ENCODE measurements at places on chromosomes 2 and 18.

DNA sequence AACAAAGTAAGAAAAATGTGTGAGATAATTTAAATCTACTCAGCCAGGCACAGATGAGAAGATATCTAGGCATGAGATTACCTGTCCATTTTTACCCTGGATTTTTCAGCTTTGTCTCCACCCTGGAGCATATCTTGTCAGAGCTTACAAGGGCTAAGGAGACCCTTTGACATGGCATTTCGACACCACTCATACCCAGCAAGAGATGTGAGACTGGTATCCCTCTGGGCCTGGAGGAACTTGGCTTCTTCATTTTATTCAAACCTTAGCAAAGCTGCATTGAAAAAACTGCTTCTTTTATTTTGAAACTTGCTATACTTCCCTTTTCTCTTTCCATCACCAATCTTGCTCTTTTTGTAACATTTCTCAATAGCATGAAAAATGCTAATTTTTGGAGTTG is 194.9 kb upstream of the HNMT start:
- no peak for DNase-seq

DNA sequence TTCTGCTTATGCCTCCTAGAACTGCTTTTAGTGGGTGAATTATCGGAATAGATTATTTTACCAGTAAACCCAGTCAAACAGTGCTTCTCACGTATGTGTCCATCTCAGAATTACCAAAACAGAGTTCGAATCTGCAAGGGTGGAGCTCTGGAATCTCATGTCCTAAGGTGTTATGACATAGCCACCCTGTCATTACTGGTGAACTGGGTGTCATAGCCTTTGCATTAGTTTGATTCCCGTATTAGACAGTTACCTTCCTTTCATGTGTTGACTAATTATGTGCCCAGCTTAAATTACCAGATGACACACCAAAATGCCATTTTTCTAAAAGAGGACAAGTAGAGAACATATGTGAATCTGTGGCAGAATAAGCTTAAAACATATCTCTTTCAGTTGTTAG is 15.2 kb upstream of the KCNJ13 start:
- no peak for DNase-seq

DNA sequence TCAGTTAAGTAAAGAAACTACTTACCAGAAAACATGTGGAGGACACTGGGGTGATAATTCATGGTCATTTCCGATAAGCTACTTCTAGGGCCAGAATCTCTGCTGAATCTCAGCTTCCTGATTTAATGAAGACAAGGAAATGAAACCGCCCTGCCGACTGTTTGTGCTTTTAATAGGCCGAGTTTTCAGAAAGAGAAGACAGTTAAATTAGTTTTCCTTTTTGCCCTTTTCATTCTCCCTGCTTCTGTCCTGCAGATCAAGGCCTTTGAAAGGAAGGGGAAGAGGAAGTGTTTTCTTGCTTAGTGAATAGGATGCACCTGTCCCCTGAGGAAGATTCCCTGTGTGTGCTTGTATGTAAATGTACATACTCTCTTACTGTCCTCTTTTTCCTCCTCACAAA is 126.6 kb downstream of the SH3RF3 start:
- DNase-seq: no peak

DNA sequence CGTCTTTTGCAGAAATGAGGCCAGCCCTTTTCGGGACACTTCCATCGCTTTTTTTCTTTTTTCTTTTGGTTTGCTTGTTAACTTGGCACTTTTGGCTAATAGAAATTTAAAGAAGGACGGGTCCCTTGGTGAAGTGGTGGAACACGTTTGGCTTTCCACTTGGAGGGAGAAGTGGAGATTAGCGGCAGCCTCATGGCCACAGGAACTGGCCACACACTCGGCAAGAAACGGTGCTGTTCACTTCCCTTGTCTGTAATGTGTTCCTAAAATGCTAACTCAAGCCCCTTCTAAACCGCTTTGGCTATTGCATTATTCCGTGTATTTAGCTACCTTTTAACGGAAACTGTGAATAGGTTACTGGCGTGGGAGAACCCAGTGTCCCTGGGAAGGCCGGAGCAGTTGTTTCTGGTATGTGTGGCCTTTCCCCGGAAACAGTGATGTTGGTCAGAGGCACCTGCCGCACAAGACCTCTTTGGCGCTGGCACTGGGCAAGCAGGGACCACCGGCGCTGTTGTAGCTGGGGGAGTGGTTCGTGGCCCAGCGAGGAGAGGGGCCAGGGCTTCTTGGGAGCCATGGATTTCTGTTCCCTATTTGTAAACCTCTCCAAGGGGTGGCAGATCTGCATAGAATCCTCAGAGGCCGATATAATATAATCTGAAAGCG is 981 bp downstream of the RAMP1 start:
- DNase-seq: no peak

DNA sequence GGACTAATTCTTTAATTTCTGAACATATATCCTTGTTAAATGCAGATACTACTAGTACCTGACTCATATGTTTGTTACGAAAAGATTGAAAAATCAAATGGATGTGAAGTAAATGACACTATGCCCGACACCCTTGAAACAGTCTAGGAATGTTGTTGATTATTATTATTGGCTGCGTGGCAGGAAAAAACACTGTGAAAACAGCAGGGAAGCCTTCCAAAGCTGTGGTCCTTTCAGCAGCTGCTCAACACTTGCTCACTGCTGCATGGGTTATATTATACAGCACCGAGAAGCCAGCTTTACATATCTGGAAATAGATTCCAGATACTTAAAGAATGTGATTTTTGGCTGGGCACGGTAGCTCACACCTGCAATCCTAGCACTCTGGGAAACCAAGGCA is 26.5 kb downstream of the CRYGD start:
- DNase-seq: no peak

GRCh38 chr2:201203916-201204654 is 21.1 kb downstream of the CASP10 start:
- no peak for DNase-seq

DNA sequence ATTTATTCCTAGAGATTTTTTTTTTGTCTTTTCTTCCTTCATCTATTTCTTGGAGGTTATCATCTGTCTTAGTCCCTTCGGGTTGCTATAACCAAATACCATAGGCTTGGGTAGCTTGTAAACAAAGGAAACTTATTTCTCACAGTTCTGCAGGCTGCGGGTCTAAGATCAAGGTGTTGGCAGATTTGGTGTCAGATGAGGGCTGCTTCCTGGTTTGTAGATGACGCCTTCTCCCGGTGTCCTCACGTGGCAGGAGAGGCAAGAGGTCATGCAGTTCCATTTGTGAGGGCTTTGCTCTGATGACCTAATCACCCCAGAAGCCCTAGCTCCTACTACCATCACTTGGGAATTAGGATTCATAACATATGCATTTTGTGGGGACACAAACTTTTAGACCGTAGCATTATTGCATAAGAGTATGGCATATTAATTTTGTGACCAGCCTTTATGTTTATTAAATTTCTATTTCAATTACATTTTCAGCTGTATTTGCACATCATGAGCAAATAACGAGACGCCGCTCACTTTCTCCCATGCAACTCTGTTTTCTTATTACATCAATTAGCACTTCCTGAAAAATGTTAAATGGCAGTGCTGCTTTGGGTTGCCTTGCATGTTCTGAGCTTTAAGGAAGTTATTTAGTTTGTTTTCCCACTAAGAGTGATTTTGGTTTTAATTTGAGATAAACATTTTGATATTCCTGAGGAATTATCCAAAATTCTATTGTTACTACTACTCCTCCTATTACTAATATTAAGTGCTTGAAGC is 246.4 kb upstream of the HDAC4 start:
- no peak for DNase-seq

- DNase-seq: no peak
Observed at GRCh38 chr2:49248506-49248905, 94.2 kb upstream of the FSHR start.

GRCh38 chr2:156517419-156517818 is 81.2 kb downstream of the GPD2 start:
- no peak for DNase-seq

- no peak for DNase-seq
Observed at GRCh38 chr2:1979138-1979537, 234.8 kb upstream of the PXDN start.

GRCh38 chr2:149365931-149366583 is 35.7 kb downstream of the LYPD6 start:
- DNase-seq: no peak

DNA sequence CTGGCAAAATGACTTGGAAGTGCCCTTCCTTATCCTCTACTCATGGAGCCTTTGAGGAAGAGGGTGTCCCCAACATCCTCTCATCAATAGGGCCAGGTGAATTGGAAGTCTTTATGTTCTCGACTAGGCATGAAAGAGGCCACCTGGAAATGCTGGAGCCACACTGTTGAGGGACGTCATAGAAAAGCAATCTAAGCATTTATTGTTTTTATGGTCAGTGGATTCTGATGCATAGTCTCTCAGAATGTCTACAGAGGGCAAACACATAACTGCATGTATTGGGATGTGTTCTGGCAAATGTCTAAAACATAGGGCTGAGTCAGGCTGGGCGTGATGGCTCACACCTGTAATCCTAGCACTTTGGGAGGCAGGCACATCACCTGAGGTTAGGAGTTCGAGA is 246.6 kb upstream of the SP5 start:
- DNase-seq: no peak

DNA sequence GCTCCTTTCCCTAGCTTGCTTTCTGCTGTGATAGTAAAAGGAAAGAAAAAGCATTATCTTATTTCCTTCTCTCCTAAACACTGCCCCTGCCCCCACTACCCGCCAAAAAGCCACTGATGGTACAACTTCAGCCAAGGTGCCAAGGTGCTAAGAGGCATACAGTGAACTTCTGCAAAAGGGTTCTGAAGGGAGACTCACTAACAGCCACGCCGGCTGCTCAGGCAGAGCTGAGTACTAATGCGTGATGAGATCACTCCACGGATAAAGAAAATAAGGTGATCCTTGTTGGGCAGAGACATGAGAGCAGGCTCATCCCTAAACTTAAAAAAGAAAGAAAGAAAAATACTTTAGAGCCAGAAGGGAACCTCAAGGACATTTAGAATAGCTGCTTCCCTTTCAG is 60.5 kb upstream of the PXDN start:
- no peak for DNase-seq

DNA sequence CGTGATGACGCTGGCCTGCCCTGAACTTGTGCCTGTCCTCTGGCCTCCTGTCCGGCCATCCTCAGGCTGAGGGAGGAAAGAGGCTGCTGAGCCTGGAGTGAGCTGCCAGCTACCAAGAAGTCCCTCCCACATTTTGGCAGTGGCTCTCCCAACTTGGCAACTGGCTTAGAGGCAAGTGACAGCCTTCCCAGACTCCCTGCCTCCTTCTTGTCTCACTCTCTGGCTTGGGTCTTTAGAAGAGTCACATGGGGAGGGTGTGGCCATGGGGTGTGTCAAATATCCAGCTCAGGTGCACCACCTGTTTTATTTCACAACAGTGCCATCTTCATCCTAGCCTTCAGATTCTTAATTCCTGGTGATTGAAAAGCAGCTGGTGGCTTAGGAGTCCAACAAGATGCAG is 222.9 kb downstream of the PRKCE start:
- DNase-seq: no peak

- no peak for DNase-seq
Observed at GRCh38 chr2:119782308-119783027, 22.7 kb downstream of the PTPN4 start.

GRCh38 chr18:23053776-23054457 is 81.4 kb upstream of the CABLES1 start:
- DNase-seq: no peak

GRCh38 chr2:121721926-121722325 is 14.7 kb downstream of the NIFK start:
- no peak for DNase-seq

- no peak for DNase-seq
Observed at GRCh38 chr2:212726403-212726802, 187.8 kb upstream of the ERBB4 start.

GRCh38 chr2:191222952-191223351 is 22.3 kb upstream of the MYO1B start:
- no peak for DNase-seq

DNA sequence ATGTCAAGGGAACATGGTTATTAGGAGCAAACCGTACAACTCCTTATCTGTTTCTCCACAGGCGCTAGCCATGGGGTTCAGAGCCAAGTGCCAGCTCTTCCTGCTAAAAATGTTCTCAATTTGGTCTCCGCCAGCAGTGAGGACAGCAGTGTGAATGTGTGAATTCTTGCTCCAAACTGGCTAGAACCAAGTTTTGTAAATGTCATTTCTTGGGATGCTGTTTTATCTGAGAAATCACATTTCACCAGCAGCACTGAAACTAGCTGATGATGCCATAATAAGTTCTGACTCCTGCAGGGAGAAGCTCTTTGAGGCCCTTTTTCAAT is 140.6 kb upstream of the LGALSL start:
- no peak for DNase-seq

DNA sequence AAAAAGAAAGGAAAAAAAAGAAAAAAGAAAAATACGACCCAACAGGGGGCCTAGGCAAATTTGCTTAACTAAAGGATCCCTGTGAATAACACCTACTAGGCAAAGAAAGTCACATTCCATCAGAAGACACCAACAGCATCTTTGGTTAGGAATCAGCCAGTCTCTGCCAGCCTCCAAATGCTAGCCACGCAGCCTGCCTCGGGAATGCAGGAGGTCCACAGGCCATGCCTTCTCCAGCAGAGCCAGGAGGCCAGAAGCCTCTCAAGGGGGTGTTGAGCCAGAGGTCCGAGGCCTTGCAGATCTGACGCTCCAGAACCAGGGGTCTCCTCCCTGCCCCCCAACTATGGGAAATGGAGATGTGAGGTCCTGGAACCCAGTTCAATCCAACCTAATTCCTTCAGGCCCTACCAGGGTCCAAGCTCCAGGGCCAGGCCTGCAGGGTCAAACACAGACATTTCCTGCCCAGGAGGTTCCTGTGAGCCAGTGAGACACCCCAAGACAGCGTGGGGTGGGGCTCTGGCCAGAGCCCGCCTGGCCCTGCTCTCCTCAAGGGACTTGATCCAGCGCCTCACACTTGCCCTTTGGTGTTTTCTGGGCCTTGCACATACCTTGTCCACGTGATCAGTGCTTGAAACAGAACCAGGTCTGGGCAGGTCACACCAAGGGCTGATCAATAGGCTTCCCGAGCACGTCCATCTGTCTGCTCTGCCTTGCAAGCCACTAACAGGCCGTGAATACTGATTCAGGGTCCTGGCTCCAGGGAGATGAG is 289.6 kb upstream of the ID2 start:
- no peak for DNase-seq

DNA sequence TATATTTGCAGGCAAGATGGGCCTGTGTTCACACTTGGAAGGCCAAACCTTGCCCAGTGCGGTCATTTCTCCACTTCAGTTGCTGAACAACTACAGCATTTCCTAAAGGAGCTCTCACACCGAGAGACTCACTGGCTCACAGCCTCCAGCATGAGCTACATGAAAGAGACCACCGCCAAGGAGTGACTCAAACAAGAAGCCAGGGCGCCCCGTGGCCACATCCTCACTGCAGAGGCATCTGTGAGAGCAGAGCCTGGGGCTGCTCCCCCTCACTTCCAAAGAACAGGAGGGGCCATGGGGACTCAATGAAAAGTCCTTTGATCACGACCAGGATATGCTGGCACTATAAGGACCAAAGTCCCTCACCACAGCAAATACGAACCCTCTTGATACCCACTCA is 50.0 kb downstream of the TMEM163 start:
- no peak for DNase-seq

GRCh38 chr2:161418275-161418714 is 2.2 kb downstream of the TBR1 start:
- DNase-seq: no peak
